ENCODE measurements at places on chromosomes 6 and 20.

- no peak for DNase-seq
Observed at GRCh38 chr6:152160346-152160745, 352.9 kb downstream of the ESR1 start.

GRCh38 chr6:76706631-76707030 is 634.2 kb upstream of the IMPG1 start:
- no peak for DNase-seq

GRCh38 chr6:11341867-11342266 is 109.4 kb upstream of the NEDD9 start:
- peak; percentile 32 for DNase-seq

DNA sequence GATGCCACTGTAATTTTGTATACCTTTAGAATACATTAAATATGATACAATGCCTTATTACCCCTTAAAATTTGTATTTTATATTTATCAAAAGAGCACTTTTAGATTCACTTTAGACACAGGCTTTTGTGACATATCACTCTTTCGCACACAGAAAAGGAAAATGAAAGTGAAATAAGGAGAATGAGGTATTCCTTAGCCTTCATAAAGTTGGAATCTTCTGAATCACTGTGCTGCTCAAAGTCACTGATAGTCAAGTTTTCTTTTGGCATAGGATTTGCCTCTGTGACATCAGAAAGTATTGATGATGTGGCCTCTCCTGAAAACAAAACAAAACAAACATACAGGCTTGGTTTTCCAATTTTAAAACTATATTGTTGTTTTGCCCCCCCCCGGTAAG is 1097.1 kb downstream of the KIF16B start:
- DNase-seq = no peak

GRCh38 chr6:116624036-116624805 is 7.9 kb downstream of the RSPH4A start:
- DNase-seq = no peak

GRCh38 chr6:13787137-13787536 is 27.2 kb downstream of the MCUR1 start:
- peak; percentile 67 for DNase-seq

DNA sequence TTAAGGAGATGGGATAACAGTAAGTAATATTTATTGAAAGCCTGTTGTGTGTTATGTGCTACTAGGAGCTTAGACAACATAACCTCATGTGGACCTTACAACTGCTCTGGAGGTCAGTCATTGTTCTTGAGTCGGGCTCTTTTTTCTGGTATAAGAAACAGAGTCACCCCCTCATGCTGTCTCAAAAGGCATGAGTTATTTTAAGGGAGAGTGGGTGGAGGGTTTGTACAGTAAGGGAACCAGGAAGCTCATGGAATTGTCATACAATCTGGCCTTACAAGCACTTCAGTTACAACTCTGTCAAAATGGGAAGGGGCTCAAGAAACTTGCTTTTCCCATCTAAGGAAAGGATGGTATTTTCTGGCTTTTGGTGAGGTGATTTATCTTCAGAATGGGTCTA is 16.5 kb upstream of the DSE start:
- no peak for DNase-seq

DNA sequence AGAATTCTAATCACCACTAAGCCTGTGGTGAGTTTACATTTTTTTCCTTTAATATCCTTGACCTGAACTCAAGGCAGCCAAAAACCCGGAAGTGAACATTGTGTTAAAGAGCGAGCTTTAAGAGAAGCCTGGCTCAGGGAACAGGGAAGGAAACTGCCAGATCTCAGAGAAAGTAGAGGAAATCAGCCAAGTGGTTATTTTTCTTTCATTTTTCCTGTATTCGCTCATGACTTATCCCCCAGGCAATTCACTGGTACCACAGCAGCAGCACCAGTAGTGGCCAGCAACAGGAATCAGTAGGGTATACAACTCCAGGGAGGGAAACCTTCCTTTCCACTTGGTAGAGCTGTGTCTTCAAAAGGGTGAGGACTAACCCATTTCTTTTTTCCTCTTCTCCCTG is 89.6 kb upstream of the HMGCLL1 start:
- DNase-seq = no peak

DNA sequence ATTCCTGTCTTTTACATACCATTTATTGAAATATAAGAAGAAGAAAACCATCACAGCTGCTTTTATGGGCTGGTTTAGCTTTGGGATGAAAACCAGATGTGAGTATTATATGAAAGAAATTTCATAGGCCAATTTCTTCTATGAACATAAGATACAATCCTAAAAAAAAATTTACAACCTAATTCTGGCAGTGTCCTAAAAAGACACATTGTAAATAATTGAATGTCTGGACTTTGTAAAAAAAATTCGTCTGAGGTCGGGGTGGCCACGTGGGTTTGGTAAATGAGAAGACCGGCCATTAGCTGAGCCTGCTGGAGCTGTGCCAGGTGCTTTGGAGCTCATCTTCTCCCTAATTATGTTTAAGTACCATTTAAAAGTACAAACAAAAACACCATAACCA is 26.8 kb downstream of the DACT2 start:
- no peak for DNase-seq

GRCh38 chr6:22062807-22063408 is 233.9 kb downstream of the PRL start:
- DNase-seq = no peak

- DNase-seq = no peak
Observed at GRCh38 chr20:21393166-21393565, 4.2 kb downstream of the NKX2-4 start.

- peak; percentile 54 for DNase-seq
Observed at GRCh38 chr20:13458860-13459451, 179.8 kb downstream of the TASP1 start.

- DNase-seq = no peak
Observed at GRCh38 chr6:165767228-165767627, 104.2 kb upstream of the PDE10A start.

DNA sequence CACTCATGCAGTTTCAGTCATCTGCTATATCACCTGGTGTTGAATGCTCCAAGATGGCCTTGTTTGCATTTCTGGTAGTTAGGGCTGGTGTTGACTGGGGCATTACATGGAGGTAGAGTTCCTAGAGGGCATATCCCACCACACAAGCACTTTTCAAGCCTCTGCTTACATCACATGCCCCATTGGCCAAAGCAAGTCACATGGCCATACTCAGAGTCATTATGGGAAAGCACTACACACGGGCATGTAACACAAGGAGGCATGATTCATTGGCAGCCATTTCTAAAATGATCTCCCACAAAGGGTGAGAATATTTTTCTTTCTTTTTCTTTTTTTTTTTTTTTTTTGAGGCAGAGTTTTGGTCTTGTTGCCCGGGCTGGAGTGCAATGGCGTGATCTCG is 73.2 kb downstream of the TRMT6 start:
- DNase-seq = no peak

GRCh38 chr6:168442646-168443045 is 1.7 kb downstream of the SMOC2 start:
- DNase-seq = no peak

DNA sequence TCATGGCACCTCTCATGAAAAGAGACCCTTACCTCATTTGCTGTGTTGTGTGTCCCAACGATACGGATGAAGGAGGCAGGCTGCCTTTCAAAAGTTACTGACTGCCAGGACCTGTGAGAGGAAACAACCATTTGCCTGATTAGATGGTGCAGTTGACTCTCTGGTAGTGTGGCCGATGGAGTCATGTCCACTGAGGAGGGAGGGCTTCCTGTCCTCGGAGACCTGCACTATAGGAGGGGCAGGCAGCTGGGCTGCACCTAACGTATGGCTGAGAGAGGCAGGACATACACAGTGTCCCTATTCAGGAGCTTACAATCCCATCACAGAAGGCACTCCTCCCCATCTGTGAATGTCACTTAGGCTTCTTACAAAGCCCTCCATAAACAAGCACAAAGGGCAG is 373.0 kb downstream of the ZFAND3 start:
- DNase-seq = no peak

GRCh38 chr20:50120935-50121693 is 8.2 kb upstream of the UBE2V1 start:
- peak; percentile 71 for DNase-seq

DNA sequence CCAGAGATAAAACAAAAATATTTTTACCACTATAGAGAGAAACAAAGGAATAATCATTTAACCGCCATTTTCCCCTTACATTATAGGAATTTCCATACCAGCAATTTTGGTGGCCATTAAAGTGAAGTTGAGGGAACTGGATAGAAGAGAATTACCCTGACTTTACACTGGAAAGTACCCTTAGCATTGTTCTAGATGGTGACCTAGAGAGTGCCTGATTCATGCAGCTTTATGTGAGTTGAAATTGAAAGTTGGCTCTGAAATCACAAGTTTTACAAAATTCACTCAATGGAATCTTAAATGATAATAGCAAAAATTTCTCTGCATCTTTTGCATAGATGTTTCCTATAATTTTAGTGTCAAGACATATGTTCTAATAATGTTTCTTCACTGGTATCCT is 55.7 kb upstream of the PREP start:
- no peak for DNase-seq

- DNase-seq = no peak
Observed at GRCh38 chr20:59640267-59640666, 35.9 kb downstream of the PHACTR3 start.

- DNase-seq = no peak
Observed at GRCh38 chr6:133286765-133287164, 45.6 kb downstream of the EYA4 start.

GRCh38 chr6:166005401-166005943 is 162.2 kb downstream of the TBXT start:
- no peak for DNase-seq
